ENCODE measurements at places on chromosomes 3 and 15.

GRCh38 chr3:151630035-151630434, 103.7 kb upstream of the AADACL2 start:
- no peaks in the 10 kb centered on the region for H3K27me3 ChIP-seq
- no peaks in the 10 kb centered on the region for H3K4me1 ChIP-seq
- DNase-seq, result no peak
- no peak overlapping the region for H3K4me3 ChIP-seq
- H3K27ac ChIP-seq, result no peak overlapping the region
- H3K36me3 ChIP-seq, result no peaks in the 10 kb centered on the region

DNA sequence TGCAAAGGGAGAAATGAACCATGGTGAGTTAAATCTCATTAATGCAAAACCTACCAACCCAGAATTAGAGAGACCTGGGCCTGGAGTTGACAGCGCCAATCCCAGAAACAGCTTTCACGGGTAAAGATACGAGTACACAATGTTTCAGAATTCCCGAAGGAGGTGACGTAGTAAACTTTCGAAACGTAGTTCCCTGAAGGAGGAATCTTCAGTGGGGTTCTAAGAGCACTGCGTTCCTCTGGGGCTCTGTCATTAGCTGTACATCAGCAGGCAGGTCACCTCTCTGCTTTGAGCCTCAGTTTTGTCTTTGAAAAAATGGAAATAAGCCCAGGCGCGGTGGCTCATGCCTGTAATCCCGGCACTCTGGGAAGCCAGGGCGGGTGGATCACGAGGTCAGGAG, 152.3 kb downstream of the XXYLT1 start:
- H3K36me3 ChIP-seq, result no peaks in the 10 kb centered on the region
- peaks cover 27% of the 10 kb centered on the region for H3K4me1 ChIP-seq
- no peak for DNase-seq
- H3K27ac ChIP-seq, result no peak overlapping the region

DNA sequence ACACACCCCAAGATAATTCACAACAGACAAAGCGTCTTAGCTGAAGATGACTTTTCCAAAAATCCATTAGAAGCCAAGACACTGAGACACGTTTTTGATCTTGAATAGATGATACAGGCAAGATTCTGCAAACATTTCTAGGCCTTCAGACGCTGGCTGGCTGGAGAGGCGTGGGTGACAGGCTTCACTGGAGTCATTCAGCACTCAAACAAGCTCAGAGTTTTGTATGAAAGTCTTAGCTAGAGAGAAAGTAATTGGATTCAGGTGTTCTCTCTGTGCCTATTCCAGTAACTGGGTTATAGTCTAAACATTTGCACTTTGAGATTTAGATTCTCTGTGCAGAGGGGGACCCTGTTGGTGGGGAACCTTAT, 147.7 kb upstream of the BHLHE40 start:
- H3K4me1 ChIP-seq, result peaks cover 17% of the 10 kb centered on the region
- H3K36me3 ChIP-seq, result no peaks in the 10 kb centered on the region
- DNase-seq, result no peak
- H3K4me3 ChIP-seq, result no peak overlapping the region
- H3K27ac ChIP-seq, result no peak overlapping the region

DNA sequence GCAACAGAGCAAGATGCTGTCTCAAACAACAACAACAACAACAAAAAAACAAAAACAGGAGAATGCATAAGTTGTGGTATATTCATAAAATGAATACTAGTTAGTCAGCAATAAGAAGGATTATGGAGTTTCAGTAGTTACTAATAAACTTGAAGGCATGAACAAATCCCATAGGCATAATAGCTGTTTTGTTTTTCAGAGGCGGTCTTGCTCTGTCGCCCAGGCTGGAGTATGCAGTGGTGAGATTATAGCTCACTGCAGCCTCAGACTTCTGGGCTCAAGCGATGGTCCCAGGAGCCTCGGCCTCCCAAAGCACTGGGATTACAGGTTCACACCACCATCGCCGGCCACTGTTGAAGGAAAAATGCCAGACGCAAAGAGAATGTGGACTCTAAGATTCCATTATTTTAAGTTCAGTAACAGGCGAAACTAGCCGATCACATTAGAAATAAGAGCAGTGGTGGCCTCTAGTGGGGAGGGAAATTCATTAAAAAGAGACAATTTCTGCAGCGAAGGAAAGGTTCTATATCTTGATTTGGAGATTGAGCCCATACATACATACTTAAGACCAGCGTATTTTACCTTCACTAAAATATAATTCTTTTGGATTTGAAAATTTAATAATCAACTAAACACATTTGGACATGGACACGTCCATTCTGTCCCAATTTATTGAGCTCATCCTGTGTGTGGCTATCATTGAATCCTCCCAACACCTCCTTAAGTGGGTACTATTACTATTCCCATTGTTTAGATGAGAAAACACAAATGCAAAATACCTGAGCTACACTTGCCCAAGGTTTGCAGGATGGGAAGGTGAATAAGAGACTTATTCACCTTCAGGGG, 27.4 kb upstream of the HDAC11 start:
- no peak for DNase-seq
- peak overlapping the region; percentile 78 for H3K4me3 ChIP-seq
- H3K27ac ChIP-seq, result peak overlapping the region; percentile 96
- H3K4me1 ChIP-seq, result peaks cover 20% of the 10 kb centered on the region
- H3K27me3 ChIP-seq, result no peaks in the 10 kb centered on the region
- H3K36me3 ChIP-seq, result no peaks in the 10 kb centered on the region

- H3K4me3 ChIP-seq, result no peak overlapping the region
- no peak for DNase-seq
- peak overlapping the region; percentile 69 for H3K27ac ChIP-seq
- H3K36me3 ChIP-seq, result no peaks in the 10 kb centered on the region
- H3K4me1 ChIP-seq, result peaks cover 54% of the 10 kb centered on the region
Measured at GRCh38 chr3:112092496-112093179, 6.4 kb downstream of the C3orf52 start.

DNA sequence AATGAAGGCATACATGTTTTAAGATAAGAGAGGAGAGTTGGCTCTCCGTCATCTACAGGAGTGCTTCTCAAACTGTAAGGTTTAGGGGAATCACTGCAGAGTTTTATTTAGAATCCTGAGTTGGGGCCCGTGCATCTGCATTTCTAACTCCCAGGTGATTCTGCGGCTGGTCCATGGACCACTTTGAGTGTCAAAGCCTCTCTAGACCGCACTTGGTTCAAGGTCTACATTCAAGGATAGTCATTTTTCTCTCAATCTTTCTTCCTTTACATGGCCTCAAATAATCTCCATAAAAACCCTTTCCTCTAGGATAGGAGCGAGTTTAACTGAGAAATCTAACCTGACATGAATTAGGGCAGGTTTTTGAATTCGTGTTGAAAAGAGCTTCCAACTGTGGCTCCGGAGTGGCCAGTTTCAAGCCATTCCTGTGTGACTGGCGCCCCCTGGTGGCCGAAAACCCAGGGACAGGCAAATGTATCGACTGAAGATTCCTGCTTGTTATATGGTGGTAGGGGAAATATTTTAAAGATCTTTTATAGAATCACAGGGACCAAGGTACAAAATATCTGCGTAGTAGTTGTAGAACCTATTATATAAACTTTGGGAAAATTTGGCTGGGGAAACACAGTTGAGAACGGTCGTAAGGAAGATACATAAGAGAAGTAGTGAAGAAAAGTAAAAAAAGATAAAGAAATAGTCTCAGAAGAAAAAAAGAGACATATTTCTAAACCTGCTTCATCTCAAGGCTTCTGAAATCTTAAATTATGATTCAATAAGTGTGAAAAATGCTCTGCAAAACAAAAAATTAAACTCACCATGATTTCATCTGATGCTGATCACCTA, 11.9 kb downstream of the GABRR3 start:
- no peaks in the 10 kb centered on the region for H3K36me3 ChIP-seq
- no peaks in the 10 kb centered on the region for H3K27me3 ChIP-seq
- peaks cover 4% of the 10 kb centered on the region for H3K4me1 ChIP-seq
- DNase-seq, result peak; percentile 93
- H3K4me3 ChIP-seq, result no peak overlapping the region

- no peaks in the 10 kb centered on the region for H3K4me1 ChIP-seq
- peaks cover 8% of the 10 kb centered on the region for H3K36me3 ChIP-seq
- H3K27ac ChIP-seq, result no peak overlapping the region
- DNase-seq, result no peak
- no peaks in the 10 kb centered on the region for H3K27me3 ChIP-seq
Measured at GRCh38 chr3:187832202-187832601, 86.9 kb upstream of the BCL6 start.

- peaks cover 22% of the 10 kb centered on the region for H3K36me3 ChIP-seq
- H3K27ac ChIP-seq, result no peak overlapping the region
- no peaks in the 10 kb centered on the region for H3K27me3 ChIP-seq
- H3K4me3 ChIP-seq, result no peak overlapping the region
Measured at GRCh38 chr3:61936344-61936937, 375.1 kb downstream of the PTPRG start.

DNA sequence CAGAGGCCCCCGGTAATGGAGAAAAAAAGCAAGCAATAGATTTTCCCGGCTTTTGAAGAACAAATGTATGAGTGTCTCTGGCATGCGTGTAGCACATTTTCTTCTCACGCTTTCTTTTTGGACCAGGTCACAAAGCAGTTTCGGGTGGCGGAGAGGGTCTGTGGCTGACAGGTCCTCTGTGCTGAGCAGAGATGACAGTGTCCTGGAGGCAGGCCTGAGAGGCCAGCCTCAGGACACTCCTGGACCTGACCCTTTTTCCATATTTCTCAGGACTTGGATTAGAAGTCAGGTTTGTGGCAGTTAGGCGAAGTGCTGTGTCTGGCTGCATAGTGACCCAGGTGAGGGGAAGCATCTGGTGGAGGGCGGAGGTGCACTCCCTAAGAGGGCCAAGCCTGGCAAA, 52.9 kb downstream of the KLF13 start:
- peaks cover 27% of the 10 kb centered on the region for H3K4me1 ChIP-seq
- H3K27ac ChIP-seq, result no peak overlapping the region
- DNase-seq, result no peak
- H3K36me3 ChIP-seq, result peaks cover 13% of the 10 kb centered on the region

- no peak overlapping the region for H3K4me3 ChIP-seq
- no peaks in the 10 kb centered on the region for H3K36me3 ChIP-seq
- no peaks in the 10 kb centered on the region for H3K27me3 ChIP-seq
- DNase-seq, result no peak
- H3K4me1 ChIP-seq, result no peaks in the 10 kb centered on the region
- no peak overlapping the region for H3K27ac ChIP-seq
Measured at GRCh38 chr15:78987556-78988360, 42.9 kb upstream of the CTSH start.

DNA sequence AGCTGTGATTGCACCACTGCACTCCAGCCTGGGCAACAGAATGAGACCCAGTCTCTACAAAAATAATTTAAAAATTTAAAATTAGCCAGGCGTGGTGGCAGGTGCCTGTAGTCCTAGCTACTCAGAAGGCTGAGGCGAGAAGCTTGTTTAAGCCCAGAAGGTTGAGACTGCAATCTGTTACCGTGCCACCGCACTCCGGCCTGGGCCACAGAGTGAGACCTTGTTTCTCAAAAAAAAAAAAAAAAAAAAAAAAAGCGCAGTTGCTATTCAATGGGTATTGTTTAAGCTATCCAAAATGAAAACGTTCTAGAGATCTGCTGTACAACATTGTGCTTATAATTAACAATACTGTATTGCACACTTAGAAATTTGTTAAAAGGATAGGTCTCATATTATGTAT, 24.0 kb downstream of the ZNF148 start:
- no peak for DNase-seq
- no peak overlapping the region for H3K27ac ChIP-seq

DNA sequence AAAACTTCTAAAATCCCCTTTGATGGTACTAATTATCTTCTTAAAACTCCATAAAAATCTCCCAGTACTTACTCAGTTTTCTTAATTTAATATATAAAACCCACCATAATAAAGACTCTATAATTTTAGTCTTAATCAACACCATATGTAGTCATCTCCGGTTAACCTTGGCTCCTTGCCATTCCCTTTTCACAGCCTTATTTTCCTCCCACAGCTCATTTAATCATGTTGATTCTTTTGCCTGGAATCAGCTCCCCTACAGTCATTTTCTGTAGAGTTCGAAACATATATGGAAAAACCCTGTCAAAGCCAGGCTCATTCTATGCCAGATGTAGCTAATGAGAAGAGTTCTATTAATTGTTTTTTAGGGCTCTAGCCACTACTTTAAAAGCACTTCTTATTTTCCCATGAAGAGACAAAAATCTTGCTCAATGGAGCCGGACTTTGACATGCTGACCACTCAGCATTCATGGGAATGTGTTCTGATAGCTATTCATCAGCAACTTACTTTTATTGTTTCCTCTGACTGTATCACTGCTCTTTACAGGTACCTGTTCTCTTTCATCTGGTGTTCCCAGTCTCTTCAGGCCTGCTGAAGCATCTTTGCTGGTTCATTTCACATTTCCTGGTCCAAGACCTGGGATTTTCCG, 573.4 kb downstream of the NAALADL2 start:
- no peaks in the 10 kb centered on the region for H3K27me3 ChIP-seq
- DNase-seq, result no peak
- no peak overlapping the region for H3K27ac ChIP-seq
- H3K4me1 ChIP-seq, result no peaks in the 10 kb centered on the region

DNA sequence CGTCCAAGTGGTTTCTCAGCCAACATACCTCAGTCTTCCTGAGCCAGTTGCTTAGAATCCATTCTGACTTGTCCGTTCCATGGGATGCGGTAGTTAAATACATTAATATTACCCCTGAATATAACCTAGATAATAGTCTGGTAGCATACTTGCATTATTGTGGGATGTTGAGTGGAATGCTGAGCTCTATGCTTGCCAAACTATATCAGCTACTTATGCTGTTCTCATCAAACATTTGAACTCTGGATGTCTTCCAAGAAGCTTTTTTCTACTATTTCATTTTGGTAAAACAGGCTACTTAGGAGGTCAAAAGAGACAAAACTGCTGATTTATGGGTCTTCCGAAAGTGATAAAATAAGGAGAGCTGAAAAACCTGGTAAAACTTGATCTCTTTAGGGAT, 429.5 kb downstream of the NAALADL2 start:
- H3K27ac ChIP-seq, result no peak overlapping the region
- no peak for DNase-seq
- H3K36me3 ChIP-seq, result no peaks in the 10 kb centered on the region
- no peaks in the 10 kb centered on the region for H3K27me3 ChIP-seq

- DNase-seq, result no peak
- peaks cover 8% of the 10 kb centered on the region for H3K4me1 ChIP-seq
- H3K4me3 ChIP-seq, result no peak overlapping the region
- H3K36me3 ChIP-seq, result no peaks in the 10 kb centered on the region
- no peaks in the 10 kb centered on the region for H3K27me3 ChIP-seq
Measured at GRCh38 chr3:58874248-58874741, 175.5 kb downstream of the CFAP20DC start.

DNA sequence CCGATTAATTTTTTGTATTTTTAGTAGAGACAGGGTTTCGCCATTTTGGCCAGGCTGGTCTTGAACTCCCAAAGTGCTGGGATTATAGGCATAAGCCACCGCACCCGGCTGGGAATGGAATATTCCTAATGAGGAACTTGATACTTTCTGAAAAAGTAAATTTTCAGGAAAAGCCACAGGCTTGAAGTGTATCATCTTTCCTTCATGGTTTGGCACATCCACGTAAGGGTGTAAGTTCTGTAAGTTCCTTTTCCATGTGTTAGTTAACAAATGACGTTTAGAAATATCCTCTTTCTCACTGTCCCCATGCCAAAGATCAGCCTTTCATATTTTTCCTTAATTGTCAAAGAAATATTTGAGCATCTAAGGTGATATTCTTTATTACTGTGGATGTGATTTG, 24.9 kb downstream of the TMEM45A start:
- H3K36me3 ChIP-seq, result 0 out of 2 replicates have a peak, but pooled peaks cover 6% of the 10 kb centered on the region
- no peaks in the 10 kb centered on the region for H3K27me3 ChIP-seq
- no peaks in the 10 kb centered on the region for H3K4me1 ChIP-seq
- no peak overlapping the region for H3K27ac ChIP-seq
